ENCODE measurements at places on chromosomes 2 and 18.

- DNase-seq, result no peak
Measured at GRCh38 chr2:148402786-148403185, 241.8 kb upstream of the EPC2 start.

DNA sequence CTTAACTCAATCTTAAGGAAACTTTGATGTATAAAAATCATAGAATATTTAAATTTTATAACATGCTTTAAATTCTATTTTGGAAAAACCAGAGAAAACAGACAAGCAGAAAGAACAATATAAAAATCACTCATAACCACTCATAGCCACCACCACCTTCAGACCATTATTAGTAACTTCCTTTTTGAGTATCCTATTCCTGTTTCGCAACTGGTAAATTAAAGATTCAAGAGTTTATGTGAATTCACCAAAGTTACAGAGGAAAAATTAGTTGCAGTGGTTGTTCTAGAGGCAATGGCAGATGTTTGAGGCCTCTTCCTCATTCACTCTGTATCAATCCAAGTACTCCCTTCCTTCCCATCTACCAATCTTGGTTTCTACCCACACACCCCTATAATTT, 49.3 kb upstream of the PROKR1 start:
- no peak for DNase-seq

- no peak for DNase-seq
Measured at GRCh38 chr18:76866666-76867065, 44.3 kb downstream of the ZNF236 start.

GRCh38 chr2:106553321-106553720, 66.2 kb downstream of the CD8B2 start:
- DNase-seq, result no peak

DNA sequence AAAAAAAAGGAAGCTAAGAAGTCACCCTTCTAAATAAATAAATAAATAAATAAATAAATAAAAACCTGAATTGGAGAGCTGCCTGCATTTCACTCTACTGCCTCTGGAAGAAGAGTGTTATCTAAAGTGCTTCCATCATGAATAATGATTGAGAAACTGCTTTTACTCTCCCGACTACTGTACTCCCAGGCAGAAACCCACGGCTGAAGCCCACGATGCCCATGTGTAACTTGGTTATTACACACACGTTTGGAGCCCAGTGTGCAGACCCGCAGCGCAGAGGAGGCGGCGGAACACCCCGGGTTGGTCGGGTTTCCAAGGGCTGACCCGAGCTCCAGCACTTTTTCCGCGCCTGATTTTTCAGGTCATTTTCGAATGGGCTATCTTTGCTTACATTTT, 697 bp upstream of the SPATS2L start:
- DNase-seq, result no peak

GRCh38 chr18:44758861-44759631, 78.4 kb downstream of the SETBP1 start:
- DNase-seq, result no peak

- DNase-seq, result no peak
Measured at GRCh38 chr2:58350484-58350883, 109.4 kb upstream of the FANCL start.

- no peak for DNase-seq
Measured at GRCh38 chr2:215886022-215886421, 127.3 kb downstream of the MREG start.

- DNase-seq, result no peak
Measured at GRCh38 chr2:132607426-132608090, 62.4 kb downstream of the LYPD1 start.

- no peak for DNase-seq
Measured at GRCh38 chr2:190843890-190844699, 36.5 kb upstream of the GLS start.

- no peak for DNase-seq
Measured at GRCh38 chr18:80239830-80240229, 7.5 kb downstream of the PARD6G start.

DNA sequence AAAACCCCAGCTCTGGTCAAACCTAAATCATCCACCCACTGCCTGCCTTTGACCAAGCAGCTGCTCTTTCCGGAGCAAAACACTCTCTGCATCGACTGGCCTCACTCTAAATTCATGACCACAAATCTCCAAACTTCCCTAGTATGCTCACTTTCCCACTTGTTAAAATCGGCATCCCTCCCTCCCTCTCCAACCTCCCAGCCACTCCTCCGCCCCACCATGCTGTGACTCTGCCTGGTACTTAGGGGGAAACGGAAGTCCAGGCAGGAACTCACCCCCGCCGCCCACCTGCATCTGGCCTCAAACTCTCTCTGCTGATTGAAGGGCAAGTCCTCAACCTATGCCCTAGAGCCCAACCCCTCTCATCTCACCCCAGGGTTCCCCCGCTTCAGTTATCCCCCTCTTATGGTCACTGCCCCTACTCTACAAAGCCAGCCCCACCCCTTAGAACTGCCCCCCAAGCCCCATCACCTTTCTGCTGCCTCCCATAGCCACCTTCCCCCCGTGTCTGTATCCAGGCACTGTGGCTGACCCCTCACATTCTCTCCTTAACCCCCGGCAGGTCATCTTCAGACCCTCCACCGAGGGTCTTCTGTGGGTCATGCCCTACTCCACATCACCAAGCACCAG, 3.8 kb upstream of the ADRA2B start:
- DNase-seq, result no peak

- no peak for DNase-seq
Measured at GRCh38 chr2:63060472-63060991, 9.9 kb downstream of the OTX1 start.

DNA sequence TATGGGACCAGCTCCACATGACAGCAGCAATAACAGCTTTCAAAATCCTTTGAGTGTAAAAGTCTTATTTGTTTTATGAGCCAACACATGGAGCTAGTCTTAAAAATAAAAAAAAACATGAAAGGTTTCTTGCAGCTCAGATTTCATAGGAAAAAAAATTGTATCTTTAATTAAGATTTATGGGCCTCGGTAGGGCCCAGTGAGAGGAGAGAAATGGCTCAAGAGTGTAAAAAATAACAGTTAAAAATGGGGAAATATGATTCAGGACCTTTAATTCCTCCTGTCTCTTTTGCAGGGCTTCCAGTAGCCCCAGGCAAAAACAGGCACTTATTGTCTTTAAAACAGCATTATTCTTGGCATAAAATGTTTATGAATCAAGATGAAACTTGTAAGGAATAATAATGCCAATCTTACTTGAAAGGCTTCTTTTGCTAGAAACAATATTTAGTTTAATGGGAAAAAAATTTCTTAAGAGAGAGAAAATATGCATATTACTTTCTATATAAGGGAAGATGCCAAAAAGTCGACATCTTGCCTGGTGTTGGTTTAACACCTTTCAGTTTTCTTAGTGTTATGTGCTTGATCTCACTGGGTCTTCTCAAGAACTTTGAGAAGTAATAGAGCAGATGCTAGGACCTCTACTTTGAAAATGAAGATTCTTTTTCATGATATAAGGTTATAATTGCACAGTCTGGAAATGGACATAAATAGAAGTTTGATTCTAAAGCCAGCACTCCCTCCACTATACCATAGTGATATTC, 71.3 kb upstream of the SETBP1 start:
- DNase-seq, result no peak

- no peak for DNase-seq
Measured at GRCh38 chr2:2649109-2650072, 318.3 kb upstream of the MYT1L start.

GRCh38 chr2:102053096-102053495, 61.3 kb downstream of the IL1R2 start:
- DNase-seq, result no peak

DNA sequence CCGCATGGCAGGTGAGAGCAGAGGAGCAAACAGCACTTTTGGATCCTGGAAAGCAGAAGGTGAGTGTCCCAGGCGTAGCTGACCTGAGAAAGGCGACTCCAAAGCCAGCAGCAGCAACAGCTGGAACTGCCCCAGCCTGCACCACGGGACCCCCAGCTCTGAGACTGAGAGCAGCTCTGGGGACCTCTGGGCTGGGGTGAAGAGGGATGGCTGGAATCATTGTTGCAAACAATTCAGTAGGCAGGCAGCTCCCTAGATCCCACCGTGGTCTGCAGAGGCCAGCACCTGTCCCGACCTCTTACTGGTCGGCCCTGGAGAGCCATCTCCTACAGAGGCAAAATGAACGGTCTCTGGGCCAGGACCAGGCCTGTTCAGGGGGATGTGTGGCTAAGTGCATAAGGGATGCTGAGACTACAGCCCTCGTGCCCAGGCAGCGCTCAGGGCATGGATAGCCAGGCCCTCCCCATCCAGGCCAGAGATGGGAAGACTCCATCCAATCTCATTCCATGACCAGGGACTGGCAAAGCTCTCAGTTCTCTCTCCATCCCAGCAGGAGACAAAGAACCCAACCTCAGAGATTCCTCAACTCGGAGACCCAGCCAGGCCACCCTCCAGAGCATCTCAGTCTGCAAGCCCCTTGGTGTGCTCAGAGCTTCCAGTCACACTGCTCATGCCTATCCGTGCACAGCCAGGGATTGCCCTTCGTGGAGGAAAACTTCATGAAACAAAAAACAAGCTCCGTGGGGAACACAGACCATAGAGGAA, 38.2 kb upstream of the ALPP start:
- DNase-seq, result no peak

GRCh38 chr2:132978840-132979239, 308.8 kb upstream of the LYPD1 start:
- no peak for DNase-seq

GRCh38 chr2:159124441-159124911, 156.0 kb downstream of the TANC1 start:
- DNase-seq, result peak; percentile 82

DNA sequence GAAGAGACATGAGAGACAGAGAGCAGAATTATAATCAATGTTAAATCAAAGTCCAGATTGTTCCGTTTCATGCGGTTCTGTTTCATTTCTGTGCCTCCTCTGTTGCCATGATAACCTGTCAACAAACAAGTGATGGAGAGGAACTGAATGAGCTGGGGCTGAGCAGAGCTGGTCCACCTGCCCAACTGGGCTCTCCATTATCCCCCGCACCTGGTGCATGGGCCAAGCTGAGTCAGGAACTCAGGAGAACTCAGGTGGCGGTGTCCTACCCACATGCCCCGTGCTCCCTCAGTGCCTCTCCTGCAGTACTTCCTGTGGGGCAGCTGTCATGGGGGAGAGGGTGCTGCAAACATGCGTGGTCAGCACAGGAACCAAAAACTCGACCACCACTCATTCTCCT, 178.8 kb downstream of the TTC32 start:
- DNase-seq, result no peak

- no peak for DNase-seq
Measured at GRCh38 chr2:144230033-144230432, 289.9 kb downstream of the ZEB2 start.

DNA sequence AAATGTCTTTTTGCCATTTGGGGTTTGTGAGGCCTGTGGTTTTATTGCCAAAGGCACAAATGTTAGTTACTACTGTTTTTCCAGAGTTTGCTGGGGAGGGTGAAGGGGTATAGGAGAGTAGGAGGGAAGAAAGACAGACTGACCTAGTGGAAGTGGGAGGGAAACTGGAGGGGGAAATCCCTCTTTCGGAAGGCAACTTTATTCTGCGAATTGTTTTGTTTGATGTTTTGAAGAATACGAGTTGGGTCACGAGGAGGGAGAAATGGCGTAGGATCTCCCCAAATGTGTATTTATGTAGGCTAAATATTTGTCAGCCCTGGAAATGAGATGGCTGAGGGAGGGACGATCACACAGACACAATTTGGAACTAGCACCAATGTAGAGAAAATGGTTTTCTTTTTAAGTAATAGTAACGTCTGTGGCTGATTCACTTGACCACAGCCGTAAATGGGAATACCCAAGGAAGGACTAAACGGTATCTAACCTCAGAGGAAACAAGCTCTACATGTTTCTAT, 172.3 kb downstream of the ICOS start:
- no peak for DNase-seq

DNA sequence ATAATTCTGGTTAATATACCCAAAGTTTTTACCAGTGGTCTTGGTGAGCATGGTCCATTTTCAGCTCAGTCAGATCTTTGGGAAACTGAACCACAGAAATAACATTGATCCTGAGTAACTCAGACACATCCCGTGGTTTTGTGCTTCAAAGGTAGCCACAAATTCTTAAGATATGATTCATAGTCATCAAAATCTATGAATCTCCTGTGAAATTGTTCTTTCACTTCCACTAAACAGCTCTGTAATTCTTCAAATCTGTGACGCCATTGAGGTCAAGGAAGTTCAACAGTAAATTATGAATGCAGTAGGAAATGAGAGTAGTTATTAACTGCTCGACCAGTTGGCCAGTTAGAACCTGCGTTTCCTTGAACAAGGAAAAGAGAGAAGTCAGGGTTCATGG, 147.3 kb downstream of the IRS1 start:
- DNase-seq, result peak; percentile 81

DNA sequence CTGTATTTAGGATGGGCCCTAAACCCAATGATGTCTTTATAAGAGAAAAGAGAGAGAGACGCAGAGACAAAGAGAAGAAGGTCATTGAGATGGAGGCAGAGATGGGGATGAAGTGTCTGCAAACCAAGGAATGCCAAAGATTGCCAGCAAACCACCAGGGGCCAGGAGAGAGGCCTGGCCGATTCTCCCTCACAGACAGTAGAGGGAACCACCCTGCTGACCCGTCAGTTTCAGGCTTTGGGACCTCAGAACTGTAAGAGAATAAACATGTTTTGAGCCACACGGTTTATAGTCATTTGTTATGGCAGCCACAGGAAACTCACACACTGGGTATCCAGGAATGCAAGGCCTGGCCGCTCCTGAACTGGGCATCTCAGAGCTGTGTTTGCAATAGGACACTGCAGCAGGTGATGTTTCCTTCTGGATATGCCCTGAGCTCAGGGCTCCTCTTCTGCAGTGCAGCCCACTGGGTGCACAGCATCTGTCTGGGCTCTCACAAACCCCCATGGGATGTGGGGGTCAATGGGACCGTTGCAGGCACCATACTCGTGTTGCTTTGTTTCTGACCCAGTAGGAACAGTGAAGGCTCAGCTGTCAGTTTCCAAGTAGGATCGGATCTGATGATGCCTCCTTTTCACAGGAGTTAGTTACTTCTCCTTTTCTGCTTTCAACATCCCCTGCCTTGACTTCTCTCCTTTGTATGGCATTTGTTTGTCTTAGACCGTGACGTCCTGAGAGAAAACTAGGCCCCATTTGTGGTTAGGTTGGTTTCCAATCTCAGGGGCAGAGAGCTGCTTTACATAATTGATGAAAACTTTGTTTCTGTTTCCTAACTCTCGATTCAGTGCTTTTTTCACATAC, 20.8 kb downstream of the PTPN18 start:
- DNase-seq, result no peak

DNA sequence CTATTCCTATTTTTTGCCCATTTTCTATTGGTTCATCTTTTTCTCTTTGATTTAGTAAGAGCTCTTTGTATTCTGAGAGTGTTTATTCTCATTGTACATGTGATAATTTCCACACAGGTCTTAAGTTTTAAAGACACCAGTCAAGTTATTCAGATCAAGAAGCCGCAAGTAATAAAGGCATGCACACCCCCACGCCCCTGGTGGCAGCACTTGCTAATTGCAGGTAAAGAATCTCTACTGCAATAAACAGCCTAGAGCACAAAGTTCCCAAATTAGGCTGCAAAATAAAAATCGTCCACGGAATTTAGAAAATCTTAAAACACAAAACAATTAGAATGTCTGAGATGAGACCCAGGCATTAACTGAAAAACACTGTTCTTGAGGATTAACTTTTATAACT, 45.2 kb downstream of the ST3GAL5 start:
- DNase-seq, result no peak
